Stimulated activated CD8-positive, alpha-beta memory T cell treated with anti-CD3 and anti-CD28 coated beads, Interleukin-4, amount 100 ng/mL, for 1 hour (primary cell): ENCODE measurements at places on chromosomes 3 and 15.
A peak's percentile ranks its signal among the peaks of the same experiment; 100 is the strongest.

GRCh38 chr3:187758318-187758955 is 13.2 kb upstream of the BCL6 start:
- no peak for DNase-seq

GRCh38 chr3:155895379-155895900 is 25.0 kb downstream of the GMPS start:
- no peak for DNase-seq

GRCh38 chr3:74357881-74358280 is 256.6 kb downstream of the CNTN3 start:
- DNase-seq = no peak

DNA sequence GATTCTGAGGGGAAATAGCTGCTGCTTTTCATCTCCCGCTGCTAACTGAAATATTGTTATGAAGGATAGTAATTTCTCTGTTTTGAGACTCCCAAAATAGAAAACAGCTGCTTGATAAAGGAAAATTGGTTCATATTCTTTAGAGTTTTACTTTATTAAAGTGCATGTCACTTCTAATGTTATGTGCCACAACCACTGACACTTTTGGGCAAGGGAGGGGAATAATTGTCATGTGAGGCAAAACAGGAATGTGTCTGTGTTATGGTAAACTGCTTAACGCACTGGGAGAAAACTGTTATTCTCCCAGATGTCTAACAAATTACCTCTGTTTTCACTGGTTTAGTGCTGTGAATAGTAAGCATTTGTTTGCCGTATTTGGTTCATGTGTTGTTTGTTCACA is 201.6 kb downstream of the PDZRN3 start:
- no peak for DNase-seq

GRCh38 chr3:66889750-66890494 is 108.2 kb upstream of the KBTBD8 start:
- DNase-seq = no peak

DNA sequence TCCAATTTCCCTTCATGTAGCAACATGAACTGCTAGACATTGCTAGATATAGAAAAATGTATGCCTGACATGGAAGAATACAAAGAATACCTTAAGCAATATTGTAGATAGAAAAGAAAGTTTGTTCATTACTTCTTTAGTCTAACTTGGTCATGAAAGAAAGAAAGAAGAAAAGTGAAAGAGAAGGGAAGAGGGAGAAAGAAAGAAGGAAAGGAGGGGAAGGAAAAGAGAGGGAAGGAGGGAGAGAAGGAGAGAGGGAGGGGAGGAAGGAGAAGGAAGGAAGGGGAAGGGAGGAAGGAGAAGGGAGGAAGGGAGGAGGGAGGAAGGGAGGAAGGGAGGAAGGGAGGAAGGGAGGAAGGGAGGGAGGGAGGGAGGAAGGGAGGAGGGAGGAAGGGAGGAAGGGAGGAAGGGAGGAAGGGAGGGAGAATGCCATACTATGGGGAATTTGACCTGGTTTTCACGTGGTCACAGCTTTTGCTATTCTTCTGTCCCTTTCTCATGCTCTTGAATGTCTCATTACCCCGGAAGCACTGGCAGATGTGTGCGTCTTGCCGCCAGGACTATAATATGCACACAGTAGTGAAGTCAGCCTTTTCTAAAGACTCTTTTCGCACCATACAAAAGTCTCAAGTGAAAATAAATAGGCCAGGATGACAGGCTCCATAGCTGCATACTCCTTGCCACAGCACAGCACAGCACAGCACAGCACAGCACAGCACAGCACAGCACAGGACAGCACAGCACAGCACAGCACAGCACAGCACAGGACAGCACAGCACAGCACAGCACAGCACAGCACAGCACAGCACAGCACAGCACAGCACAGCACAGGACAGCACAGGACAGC is 78.2 kb downstream of the CHAC1 start:
- DNase-seq = no peak

GRCh38 chr15:99502182-99502581 is 63.6 kb upstream of the MEF2A start:
- DNase-seq = no peak

DNA sequence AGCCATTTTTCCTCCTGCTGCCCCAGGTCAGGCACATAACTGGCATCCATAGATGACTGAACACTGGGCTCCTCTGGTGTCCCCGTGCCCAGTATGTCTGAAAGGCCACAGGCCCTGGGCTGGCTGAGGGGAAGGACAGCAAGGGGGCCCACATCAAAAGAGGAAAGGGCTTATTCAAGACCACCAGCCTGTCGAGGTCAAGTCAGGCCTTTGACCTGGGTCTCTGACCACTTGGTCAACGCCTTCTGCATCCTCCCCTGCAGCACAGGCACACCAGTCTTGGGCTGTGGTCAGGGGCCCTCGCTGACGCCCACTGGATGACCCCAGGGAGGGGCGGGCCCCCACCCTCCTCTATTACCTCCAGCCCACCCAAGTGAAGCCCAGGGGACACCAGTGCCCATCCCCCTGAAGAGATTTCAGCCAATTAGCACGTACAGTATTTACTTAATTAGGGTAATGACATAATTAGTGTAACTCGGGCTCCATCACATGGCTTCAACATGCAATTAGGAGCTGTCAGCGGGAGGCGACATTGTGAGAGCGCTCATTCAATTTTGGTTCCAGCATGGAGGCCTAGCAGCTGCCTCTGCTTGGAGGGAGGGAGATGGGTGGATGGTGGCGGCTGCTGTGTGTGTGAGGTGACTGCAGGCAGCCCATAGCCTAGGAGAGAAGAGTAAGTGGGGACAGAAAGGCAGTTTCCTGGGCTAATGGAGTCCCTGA is 13.5 kb upstream of the DNAH1 start:
- DNase-seq = no peak

DNA sequence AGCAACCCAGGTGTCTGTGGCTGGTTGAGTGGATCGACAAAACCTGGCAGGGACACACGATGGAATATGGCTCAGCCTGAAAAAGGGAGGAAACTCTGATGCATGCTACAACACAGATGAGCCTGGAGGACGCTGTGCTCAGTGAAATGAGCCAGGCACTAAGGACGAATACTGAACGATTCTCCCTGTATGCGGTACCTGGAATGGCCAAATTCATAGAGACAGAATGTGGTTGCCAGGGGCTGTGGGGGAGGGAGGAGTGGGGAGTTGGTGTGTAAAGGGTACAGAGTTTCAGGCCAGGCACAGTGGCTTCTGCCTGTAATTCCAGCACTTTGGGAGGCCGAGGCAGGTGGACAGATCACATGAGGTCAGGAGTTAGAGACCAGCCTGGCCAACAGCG is 35.1 kb downstream of the PCSK6 start:
- DNase-seq = no peak

- peak; percentile 63 for DNase-seq
Observed at GRCh38 chr3:50321336-50322114, 1.0 kb downstream of the HYAL2 start.

DNA sequence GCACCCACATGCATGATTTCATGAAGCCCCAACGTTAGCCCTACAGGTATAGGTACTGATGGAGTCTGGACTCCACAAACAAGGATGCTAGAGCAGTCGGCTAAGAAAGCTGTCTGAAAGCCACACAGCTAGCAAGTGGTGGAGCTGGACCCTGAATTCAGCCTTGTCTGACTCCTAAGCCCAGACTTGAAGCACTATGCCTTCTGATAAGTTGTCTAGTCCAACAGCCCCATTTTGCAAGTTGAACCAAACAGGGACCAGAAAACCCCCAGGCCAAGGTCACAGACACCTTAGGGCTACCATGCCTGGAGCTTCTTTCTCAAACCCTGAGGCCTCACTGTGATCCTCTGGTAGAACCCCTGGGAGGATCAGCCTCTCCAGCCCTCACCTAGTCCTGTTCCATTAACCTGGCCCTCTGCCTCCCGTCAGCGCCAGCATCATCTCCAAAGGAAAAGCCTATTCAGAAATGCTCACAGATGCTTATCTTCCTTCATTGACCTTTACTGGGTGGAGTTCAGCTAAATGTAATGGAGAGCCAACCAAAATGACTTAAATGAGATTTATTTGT is 1.7 kb upstream of the SLCO2A1 start:
- no peak for DNase-seq

- no peak for DNase-seq
Observed at GRCh38 chr3:177195242-177195991, 1.9 kb downstream of the TBL1XR1 start.

DNA sequence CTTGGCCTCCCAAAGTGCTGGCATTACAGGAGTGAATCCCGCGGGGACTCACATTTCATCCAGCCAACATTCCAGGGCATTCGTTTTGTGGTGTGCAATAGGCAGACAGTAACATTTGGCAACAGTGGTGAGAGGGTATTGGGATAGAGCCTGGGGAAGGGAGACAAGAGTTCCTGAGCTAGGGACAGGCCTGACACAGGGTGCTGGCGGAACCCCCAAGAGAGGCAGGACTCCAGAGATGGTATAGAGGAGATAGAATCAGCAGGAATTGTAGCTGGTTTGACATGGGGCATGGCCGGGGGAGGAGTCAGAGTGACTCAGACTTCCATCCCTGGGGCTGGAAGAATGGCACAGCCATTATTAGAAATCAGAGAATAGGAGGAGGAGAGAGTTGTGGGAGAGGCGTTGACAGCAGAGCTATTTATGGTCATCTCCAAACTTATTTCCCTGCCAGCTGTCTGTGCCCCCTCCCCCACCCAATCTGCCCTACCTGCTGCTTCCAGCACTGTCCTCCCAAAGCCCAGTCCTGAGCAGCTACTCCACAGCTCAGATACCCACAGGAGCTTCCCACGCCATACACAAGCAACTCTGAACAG is 4.4 kb upstream of the IDH2 start:
- no peak for DNase-seq

DNA sequence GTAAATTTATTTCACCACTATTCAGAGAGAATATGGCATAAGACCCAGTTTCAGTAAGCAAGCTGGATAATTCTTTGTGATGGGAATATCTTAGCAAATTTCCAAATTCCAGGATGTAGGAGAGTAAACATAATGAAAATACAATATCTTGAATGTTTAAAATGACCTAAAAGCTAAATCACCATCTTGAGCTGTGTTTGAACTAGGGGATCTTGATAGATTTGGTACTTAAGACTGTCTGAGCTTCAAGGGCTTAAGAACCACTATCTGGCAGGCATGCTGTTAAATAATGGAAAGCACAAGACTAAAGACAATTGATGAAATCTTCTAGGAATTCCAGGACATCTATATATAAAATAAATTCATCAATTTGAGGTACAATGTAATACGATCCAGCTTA is 217.7 kb downstream of the ATP8B4 start:
- DNase-seq = no peak

GRCh38 chr15:81940467-81941451 is 105.1 kb downstream of the MEX3B start:
- no peak for DNase-seq

DNA sequence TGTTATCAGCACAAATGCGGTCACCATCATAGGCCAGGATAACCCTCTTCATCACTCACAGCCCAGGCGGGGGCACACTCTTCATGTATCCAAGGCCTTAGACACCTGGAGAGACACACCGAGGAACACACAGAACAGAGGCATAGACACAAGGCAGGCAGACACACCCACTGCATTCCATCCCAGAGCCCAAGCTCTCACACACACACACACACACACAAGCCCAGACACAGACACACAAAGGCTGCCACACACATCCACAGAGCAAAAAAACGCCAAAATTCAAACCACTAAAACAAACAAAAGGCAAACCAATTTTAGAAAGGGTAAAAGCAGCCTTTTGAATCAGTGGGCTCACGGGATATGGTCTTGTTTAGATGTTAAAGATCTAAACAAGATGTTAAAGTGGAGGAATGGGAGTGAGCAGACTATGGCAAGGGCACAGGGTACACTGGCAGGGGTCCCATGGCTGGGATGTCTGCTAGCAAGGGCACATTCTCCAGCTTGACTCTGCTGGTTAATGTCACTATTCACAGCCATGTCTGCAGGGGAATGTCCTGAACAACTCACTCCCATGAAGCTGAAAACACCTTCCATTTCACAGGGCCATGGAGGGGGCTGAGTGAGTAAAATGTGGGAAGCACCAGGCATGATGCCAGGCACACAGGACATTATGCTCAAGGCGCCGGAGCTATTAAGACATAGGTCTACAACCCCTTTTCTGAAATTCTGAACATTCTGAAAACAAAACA is 14.9 kb upstream of the CRABP1 start:
- DNase-seq = no peak

DNA sequence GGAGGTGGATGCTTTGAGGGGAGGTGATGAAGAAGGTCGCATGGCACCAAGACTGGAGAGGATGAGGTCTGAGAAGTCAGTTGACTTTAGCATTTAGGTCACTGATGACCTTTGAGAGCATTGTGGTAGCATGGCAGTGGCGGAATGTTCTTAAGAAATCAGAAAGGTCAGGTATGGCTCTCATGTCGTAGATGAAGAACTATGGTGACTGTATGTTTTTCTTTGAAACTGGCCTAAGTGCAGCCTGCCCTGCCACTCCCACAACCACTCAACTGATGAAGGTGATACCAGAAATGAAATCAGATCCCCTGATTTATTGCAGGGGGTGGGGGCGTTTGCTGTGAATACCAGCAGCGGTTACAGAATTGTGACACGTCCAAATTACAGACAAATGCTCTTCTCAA is 102.6 kb downstream of the ITPR1 start:
- DNase-seq = no peak

- DNase-seq = no peak
Observed at GRCh38 chr3:180749322-180749721, 70.0 kb upstream of the CCDC39 start.

DNA sequence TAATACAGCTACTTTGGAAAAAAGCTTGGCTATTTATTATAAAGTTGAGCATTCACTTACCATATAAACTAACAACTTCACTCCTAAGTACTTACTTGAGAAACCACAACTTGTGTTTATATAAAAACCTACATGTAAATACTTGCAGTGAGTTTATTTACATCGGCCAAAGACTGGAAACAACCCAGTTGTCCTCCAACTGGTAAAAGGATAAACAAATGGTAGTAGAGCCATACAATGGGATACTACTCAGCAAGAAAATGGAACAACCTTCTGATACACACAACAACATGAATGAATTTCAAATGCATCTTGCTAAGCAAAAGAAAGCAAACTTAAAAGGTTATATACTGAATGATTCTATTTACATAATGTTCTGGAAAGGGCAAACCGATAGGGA is 63.7 kb downstream of the SLC7A14 start:
- DNase-seq = no peak

DNA sequence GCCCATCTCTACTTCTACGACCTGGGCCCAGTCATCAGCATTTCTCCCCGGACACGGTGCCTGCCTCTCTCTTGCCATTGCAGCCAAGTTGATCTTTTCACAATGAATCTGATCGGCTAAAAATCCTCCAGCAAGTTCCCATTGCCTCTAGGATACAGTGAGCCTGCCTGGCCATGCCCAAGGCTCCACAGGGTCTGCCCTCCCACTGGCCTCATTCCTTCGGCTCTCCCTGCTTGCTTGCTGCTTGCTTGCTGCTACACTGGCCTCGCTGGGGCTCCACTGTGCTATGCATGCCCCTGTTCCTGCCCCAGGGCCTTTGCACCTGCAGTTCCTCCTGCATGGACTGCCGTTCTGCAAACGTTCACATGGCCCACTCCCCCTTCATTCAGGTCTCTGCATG is 2.0 kb downstream of the ABTB1 start:
- no peak for DNase-seq

GRCh38 chr15:74422652-74423430 is 10.9 kb downstream of the SEMA7A start:
- no peak for DNase-seq

- no peak for DNase-seq
Observed at GRCh38 chr3:114669614-114670013, 375.8 kb downstream of the TIGIT start.

- no peak for DNase-seq
Observed at GRCh38 chr3:152269831-152270734, 1.4 kb downstream of the MBNL1 start.
